Right forelimb (tissue), 1 donor: ENCODE measurements at places on chromosomes 6 and 20.
A peak's percentile ranks its signal among the peaks of the same experiment; 100 is the strongest.

DNA sequence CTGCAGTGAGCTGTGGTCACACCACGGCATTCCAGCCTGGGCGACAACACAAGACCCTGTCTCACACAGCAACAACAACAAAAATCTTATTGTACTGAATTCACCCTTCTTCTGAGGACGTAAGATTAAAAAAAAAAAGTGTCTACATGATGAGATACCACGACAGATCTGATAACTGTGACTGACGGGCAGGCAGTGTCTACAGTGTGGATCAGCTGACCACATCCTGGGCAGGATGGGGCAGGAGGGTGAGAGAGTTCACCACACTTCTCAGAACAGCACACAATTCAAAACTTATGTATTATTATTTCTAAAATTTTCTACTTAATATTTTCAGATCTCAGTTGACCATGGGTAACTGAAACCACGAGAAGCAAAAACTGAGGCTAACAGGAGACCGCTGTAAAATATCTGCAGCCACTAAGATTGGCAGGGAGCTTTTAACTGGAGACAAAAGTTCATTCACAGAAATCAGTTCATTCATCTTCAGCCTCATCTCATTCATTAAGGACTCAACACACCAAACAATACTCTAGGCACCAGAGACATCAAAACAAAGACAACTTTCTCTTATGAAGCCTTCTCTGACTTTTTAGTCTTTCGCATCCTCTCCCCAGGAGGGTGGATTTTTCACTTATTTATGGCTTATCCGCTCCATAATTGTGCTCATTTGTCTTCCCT is 15.7 kb upstream of the NHSL1 start:
- DNase-seq, result no peak

GRCh38 chr6:108243836-108244235 is 17.0 kb downstream of the SNX3 start:
- no peak for DNase-seq

DNA sequence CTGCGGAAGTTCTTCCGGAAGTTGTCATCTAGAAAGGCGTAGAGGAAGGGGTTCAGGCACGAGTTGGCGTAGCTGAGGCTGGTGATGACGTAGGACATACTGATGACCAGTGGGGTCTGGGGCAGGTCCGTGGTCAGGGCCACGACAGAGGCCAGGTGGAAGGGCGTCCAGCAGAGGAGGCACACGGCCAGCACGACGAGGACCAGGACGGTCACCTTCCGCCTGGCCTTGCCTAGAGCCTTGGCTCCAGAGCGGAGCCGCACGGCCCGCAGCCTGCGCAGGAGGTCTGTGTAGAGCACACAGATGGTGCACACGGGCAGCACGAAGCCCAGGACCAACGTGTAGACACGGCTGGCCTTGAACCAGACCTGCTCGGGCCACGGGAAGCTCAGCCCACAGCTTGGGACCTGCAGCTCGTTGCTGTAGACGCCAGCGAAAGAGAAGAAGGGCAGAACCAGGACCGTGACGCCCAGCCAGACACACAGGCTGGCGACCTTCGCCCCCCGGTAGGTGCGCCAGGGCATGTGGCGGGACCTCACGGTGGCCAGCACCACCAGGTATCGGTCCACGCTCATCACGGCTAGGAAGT is 1.4 kb downstream of the NPBWR2 start:
- DNase-seq, result peak; percentile 40

- peak; percentile 56 for DNase-seq
These were observed 139.1 kb downstream of the KIF16B start for GRCh38 chr20:16434062-16434664.

GRCh38 chr6:14732226-14732843 is 513.5 kb upstream of the JARID2 start:
- DNase-seq, result no peak

DNA sequence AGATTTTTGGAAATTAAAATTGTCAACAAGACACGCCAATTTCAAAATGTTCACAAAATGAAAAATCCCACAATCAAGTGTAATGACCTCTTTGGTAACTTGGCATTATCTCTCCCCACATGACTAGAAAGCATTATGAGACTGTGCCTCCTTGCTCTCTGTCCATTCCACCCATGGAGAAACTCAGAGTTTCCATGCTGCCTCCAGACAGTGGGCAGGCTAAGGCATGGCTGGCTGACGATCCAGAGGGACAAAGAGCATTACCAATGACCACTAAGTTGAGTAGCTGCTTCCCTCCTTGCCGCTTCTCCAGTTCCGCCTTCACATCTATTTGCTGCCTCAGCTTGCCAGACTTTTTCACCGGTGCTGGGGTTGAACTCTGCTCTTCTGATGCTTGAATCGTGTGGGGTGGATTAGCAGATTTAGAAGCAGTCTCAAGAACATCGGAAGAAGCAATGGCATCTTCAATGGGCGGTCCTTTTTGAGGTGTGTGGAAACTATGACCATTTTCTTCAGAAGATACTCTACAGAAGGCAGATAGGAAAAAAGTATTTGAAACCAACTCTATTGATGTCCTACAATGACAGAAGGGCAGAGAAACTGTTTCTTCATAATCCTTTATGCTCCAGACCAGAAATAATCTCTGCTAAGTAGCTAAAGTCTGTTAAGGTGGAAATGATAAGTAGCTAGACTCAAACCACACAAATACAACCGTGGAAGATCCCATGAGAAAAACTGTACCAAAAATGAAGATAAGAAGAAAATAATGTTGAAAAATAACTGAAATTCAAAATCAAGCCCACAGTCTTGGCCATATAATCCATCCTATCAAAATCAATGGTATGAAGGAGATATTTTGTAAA is 47.5 kb upstream of the ALDH8A1 start:
- DNase-seq, result no peak

GRCh38 chr20:59258221-59258621 is 42.2 kb upstream of the EDN3 start:
- DNase-seq, result no peak

GRCh38 chr6:21912151-21912832 is 318.7 kb downstream of the SOX4 start:
- no peak for DNase-seq

- no peak for DNase-seq
These were observed 253.8 kb upstream of the PRDM1 start for GRCh38 chr6:105832313-105832761.

- DNase-seq, result no peak
These were observed 86.0 kb downstream of the TIAM2 start for GRCh38 chr6:155080881-155081845.

DNA sequence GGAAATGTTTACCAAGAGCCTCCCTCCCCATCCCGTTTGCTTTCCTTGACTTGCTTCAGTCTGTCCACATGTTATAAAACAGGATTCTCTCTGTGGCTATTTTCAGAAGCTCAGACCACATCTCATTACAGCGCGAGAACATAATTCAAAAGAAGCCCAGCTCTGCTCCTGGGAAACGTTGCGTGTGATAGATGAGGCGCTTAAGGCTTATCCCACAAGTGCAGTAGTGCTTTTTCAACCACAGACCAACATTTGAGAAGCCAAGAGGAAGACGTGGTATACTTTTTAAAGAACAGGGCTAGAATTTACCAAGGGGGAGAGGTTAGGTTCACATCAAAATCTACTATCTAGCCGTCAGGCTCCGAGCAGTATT is 239.5 kb downstream of the SLC24A3 start:
- no peak for DNase-seq

- DNase-seq, result no peak
These were observed 44.7 kb downstream of the TNFAIP3 start for GRCh38 chr6:137911675-137912191.

- no peak for DNase-seq
These were observed 232.7 kb downstream of the PHF3 start for GRCh38 chr6:63868351-63868750.

DNA sequence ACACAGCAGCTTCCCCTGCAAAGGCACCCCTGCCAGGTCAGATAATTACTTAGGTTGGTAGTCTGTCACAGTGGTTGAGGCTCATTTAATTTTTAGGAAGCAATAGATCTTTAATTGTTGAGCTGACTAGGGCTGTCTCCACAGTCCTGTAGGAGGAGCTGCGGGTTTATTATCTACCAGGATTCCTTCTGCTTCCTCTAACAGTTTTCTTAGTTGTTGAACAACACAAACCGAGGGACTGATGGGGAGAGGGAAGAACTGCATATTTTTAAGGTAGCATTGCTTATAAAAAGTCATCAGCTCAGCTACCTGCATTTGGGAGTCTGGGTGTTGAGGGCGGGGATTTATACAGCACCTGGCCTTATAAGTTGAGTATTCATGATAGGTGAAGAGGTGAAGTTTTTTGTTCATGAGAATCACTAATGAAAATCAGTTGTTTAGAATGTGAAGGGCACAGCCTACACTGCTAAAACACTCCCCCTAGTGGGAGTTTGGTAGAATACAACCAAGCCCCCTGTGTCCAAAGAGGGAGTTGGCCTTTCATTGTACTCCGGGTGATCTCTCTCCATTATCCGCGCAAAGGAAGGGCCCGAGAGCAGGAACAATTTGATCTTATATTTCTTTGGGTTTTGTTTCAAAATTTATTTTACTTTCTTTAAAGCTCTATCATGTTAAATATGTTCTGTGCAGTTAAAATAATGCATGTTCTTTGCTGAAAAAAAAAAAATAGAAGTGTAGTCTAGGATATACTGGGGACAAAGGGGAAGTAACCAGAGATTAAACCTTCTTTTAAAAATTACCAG is 69.6 kb downstream of the SSR1 start:
- peak; percentile 63 for DNase-seq

- DNase-seq, result no peak
These were observed 1.8 kb upstream of the PHACTR2 start for GRCh38 chr6:143675946-143676345.

DNA sequence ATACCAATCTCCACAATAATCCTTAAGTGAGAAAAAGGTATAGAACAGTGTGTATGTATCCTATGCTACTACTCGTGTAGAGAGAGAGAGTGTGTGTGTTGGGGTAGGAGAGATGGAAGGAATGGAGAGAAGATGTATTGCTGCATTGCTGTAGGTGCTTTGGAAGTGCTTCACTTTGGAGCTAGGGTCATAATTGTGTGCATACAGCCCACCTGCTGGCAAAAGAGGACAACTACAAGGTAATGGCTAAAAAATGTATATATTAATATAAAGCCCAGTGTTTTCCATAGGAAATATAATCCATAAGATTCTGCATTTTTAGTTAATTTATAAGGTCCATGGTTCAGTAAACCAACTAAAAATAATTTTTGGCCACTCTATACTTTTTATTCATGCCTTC is 36.1 kb downstream of the SERAC1 start:
- DNase-seq, result no peak

- no peak for DNase-seq
These were observed 52.1 kb upstream of the SNX9 start for GRCh38 chr6:157770946-157771345.

GRCh38 chr6:17867880-17868279 is 119.6 kb downstream of the KIF13A start:
- DNase-seq, result no peak

- DNase-seq, result no peak
These were observed 450.3 kb upstream of the GJE1 start for GRCh38 chr6:141682391-141682790.

GRCh38 chr20:35615667-35616464 is at the start of gene SPAG4:
TSS of gene SPAG4 (plus strand) at chr20:35615829. CDS start at chr20:35616004, 175 bp downstream.
- peak; percentile 96 for DNase-seq

DNA sequence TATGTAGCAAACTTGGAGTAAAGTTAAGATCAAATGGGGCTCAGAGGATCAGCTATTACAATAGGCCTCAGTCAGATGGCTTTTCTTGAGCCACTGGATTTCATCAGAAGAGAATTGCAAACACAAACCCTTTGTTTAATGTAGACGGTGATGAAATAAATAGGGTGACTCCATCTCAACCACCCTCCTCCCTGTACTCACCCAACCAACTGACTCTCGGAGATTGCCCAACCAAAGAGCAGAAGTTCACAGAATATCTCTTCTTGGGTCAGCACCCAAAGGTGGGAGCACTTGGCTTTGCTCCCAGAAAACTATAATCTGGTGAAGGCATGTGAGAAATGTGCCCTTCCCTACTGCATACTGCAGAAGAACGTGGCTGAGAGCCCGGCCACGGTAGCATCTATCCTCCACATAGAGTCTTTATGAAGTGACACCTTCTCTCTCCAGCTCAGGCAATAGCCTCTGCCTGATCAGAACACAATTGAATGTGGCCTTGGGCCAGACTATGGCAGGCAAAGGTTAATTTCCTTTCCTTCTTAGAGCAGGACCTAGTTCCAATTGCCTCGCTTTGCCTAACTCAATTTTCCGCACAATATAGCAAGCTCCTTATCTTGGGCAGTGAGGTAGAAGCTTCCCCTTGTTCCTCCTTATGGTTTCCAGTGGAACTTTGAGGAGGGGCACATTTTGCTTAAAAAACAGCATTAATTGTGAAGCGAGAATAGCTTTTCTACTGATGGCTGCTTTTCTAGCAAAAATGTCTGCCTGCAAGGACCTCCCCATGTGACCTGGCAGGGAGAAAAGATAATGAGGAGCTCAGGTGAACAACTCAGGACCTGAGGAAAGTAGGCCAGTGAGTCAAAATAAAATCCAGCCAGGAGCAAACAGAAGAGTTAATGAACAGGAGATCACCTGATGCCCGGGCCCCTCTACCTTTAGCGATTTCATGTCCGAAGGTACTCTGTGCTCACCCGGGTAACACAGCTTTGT is 79.4 kb downstream of the GFOD1 start:
- DNase-seq, result no peak

- DNase-seq, result no peak
These were observed at the start of gene SLC32A1 for GRCh38 chr20:38723848-38724625. TSS of gene SLC32A1 (plus strand) at chr20:38724486. CDS start at chr20:38724725, 239 bp downstream.

DNA sequence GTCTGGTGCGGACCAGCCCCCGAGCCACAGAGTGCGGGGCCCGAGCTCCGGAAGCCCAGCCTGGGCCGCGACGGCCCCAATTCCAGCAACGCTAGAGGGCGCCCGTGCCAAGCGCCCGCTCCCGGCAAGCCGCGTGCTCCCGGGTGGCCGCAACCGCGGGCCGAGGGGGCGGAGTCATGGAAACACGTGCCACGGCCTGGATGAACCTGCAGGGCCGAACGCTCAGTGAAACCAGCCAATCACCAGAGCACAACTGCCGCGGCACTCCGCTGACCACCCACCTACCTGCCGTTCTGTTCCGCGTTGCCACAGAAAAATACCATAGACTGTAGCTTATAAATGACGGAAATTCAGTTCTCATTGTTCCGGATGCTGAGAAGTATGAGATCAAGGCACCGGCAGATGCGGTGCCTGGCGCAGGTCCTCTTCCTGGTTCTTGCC is 85.7 kb upstream of the FOXC1 start:
- DNase-seq, result peak; percentile 83

- no peak for DNase-seq
These were observed 15.9 kb downstream of the AGPAT4 start for GRCh38 chr6:161257793-161258457.

DNA sequence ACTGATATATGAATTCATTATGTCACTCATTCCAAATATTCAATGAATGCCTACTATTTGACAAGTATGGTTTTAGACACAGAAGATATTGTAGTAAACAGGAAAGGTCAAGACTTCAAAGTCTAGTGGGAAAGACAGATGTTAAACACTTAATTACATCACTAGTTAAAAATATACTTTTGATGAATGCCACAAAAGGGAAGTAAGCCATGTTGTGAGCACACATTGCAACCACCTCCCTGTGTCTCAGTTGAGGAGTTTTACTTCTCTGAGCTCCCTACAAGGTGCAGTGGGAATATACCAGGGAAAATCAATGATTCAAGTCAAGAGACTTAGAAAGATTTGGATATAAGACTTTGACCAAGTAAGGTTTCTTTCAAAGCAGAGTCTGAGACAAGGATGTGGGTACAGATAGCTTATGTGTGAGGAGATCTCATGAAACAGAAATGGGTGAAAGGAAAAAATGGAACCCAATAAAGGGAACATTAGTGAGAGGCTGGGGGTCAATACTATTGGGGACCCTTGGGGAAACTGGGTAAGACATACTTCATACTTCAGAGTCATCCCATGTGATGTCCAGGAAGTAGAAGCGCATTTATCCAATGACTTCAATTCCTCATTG is 503.7 kb downstream of the KIF16B start:
- DNase-seq, result no peak

GRCh38 chr6:62075869-62076268 is 210.2 kb downstream of the KHDRBS2 start:
- DNase-seq, result no peak
